ENCODE measurements at places on chromosomes 4 and X.

DNA sequence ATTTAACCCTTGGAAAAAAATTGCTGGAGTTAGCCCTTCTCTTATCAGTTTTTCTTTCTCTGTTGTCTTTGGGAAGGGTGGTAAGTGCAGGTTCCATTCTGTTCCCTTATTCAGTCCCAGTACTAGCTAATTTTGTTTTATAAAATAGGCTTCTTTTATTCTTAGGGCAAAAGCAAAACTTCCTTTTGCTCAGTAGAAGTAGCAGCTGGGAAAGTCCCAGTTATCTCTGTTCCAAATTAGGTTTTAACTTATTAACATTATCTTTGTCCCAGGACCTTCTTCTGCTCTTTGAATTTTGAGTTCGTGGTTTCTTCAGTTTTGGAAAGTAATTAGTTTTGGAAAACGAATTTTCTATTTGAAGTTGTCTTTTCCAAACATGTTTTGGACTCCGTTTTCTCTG is 61.1 kb downstream of the BANK1 start:
- DNase-seq, result no peak

DNA sequence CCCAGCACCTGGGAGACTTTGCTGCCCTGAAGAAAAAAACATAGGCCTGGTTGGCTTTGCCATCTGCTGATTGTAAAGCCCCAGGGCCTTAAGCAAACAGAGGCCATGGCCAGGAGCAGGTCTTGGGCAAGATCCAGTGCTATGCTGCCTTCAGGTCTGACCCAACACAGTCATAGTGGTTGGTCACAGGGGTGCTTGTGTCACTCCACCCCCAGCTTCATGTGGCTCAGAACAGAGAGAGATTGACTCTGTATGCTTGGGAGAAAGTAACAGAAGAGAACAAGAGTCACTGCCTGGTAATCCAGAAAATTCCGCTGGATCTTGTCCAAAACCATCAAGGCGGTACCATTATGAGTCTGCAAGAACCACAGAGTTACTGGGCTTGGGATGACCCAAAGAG is 24.4 kb upstream of the SMARCA5 start:
- DNase-seq, result no peak

GRCh38 chr4:140243278-140243753 is 89.3 kb upstream of the MAML3 start:
- DNase-seq, result no peak

- no peak for DNase-seq
Observed at GRCh38 chr4:83074086-83074704, 39.2 kb downstream of the COPS4 start.

DNA sequence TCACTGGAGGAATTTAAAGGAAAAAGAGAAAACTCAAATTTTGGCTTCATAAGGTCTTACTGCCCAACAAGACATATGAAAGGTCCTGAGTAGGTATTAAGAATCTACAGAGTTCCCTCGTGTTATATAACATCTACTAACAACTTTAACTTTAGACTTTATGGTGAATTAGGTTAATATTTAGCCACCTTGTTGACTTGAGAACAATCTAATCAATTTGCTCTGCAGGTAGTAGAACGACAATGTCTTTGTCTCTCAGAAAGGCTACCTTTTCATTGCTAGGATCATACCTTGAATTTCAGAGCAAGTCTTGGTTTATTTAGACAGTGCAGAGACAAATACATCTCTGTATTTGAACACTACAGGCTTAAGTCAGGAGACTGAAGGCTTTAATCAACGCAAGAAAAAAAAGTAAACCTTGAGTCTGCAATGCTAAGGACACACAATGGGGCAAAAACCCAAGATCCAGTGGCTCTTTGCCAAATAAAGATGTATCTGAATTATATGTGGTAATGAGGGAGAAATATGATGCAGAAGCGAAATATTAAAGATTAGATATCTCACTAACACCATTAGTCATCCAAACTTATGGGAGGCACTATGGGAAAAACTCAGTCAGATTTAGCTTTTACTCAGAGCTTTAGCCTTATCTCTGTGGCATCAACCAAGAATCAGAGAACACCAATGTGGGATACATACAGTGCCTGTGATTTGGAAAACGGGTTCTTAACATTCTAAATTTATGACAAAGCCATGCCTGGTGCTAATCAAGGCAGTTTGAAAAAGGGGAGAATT is 93.6 kb upstream of the FTHL17 start:
- no peak for DNase-seq

- no peak for DNase-seq
Observed at GRCh38 chrX:134362560-134363089, 97.3 kb upstream of the HPRT1 start.

DNA sequence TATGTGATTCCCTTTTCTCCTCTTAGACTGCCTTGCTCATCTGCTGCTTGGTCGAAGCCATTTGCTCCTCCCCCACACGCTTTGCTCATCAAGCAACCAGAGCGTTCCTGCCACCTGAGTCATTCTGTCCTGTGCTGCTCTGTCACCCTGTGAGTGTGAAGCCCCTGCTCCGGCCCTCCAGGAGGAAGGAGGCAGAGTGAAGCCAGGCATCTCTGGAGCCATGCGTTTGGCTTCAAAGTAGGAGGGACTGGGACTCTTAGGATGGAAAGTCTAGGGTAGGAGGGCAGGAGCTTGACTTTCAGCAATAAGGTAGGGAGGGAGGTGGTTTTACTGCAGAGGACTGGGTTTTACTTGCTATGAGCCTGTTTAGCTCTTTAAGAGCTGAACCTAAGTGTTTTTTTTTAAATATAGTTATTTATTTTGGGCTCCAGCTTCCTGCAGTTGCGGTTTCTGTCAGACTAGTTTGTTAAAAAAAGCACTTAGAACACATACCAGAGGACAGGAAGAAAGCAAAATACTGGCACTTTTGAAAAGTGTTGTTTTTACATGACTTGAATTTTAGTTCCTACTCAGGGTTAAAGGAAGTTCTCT is 63.6 kb downstream of the SPINK2 start:
- peak; percentile 22 for DNase-seq

GRCh38 chr4:56434599-56435139 is 746 bp downstream of the PPAT start:
- DNase-seq, result no peak

- no peak for DNase-seq
Observed at GRCh38 chr4:71941001-71941400, 90.8 kb upstream of the NPFFR2 start.

DNA sequence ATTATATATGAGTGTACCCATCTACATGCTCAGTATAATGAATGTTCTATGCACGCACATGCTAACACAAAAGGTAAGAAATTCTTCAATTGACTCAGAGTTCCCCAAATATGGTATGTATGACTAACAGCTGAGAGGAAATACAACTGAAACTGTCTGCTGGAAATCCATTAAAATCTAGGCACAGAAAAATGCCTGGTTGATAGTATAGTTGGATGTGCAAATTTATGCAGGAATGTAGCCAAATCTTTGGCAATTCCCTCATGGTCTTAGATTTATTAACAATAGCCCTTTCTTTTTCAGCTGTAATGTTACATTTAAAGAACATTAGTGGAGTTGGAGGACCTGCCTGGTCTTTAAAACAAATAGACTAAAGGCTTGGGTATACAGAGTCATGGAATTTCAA is 5.5 kb downstream of the CAMK2D start:
- no peak for DNase-seq

GRCh38 chr4:1344696-1345095 is 2.3 kb upstream of the UVSSA start:
- no peak for DNase-seq

- no peak for DNase-seq
Observed at GRCh38 chr4:7734651-7735260, 204.9 kb downstream of the AFAP1 start.

- no peak for DNase-seq
Observed at GRCh38 chrX:56728752-56729151, 291 bp upstream of the NBDY start.

DNA sequence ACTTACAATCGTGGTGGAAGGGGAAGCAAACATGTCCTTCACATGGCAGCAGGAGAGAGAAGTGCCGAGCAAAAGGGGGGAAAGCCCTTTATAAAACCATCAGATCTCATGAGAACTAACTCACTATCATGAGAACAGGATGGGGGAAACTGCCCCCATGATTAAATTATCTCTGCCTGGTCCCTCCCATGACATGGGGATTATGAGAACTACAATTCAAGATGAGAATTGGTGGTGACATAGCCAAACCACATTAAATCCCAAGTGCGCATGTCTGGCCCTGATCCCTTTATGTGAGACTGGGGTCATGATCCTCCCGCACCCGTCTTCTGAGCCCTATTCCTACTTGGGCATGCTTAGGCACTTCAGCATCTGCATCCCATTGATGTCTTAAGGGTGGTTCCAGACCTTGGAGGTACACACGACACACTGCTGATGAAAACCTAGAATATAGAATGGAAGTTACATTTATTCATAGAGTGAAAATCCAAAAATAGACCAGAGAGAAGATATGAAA is 116.0 kb downstream of the PTTG2 start:
- no peak for DNase-seq

- no peak for DNase-seq
Observed at GRCh38 chrX:14300376-14300775, 229.0 kb upstream of the GLRA2 start.

GRCh38 chr4:159292137-159292896 is 189.4 kb downstream of the RAPGEF2 start:
- no peak for DNase-seq

- no peak for DNase-seq
Observed at GRCh38 chrX:13051529-13052172, 7.2 kb upstream of the FAM9C start.

GRCh38 chrX:132217203-132218073 is 1.8 kb downstream of the RAP2C start:
- peak; percentile 23 for DNase-seq
